ENCODE measurements at places on chromosomes 3 and 15. TPM values are rescaled to one million over a fixed set of nuclear protein-coding genes. Genes with fewer than 3 reads are reported as not detected.

Gene TBC1D23
- 32.8 TPM for total RNA-seq

Gene CHDH
- 0.99 TPM for total RNA-seq

Gene CDCP1
- 6.4 TPM for total RNA-seq

Gene TTLL13
- total RNA-seq, result 0.42 TPM

Gene SH2D7
- not detected for total RNA-seq

Gene NMD3
- total RNA-seq, result 32.3 TPM

Gene GOLGA8Q
- total RNA-seq, result 1.8 TPM

Gene OXTR
- total RNA-seq, result 0.42 TPM

Gene GLT8D1
- 40.3 TPM for total RNA-seq

Gene RAB43
- total RNA-seq, result 18.1 TPM

Gene LIPC
- 0.42 TPM for total RNA-seq

Gene PLCH1
- under 0.01 TPM for total RNA-seq

Gene C3orf62
- total RNA-seq, result 8.7 TPM

DNA sequence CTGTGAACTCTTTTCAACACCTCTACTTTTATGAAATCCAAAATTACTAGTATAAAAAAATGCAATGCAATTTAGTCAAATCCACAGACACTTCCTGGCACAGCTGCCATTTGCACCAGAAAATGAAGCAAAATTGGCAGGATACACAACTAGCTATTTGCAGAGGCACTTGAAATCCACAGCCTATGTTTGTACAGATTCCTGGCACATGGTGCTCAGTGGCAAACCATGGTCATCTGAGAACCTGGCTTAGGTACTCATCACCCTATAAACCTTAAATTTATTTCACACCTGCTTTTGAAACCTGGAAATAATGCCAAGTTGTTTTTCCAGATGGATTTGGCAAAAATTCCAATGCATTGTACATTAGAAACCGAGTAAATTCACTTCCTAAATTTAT lies 20.2 kb upstream of the PPM1L start:
- no peak for DNase-seq

GRCh38 chr3:120791913-120792312 lies 49.4 kb downstream of the GTF2E1 start:
- no peak for DNase-seq

- DNase-seq, result no peak
Observed at GRCh38 chr3:112813016-112813415, 33.6 kb downstream of the CD200R1L start.

DNA sequence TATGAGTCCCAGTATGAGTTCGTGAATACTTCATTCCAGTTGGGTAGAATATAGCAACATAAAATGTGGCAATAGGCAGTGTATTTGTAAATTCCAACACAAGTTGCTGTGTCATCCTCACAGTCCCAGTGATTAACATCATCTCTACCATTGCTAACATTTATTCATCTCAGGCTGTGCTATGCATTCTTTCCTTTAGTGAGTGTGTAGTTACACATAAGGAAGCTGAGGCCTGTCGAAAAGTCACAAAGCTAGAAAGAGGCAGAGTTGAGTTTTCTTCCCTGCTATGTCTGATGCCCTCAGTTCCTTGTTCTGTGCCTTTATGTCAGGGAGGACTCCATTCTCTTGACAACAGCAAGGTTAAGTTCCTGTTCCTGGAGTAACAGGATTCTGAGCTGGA lies 96.4 kb downstream of the FNDC3B start:
- no peak for DNase-seq

DNA sequence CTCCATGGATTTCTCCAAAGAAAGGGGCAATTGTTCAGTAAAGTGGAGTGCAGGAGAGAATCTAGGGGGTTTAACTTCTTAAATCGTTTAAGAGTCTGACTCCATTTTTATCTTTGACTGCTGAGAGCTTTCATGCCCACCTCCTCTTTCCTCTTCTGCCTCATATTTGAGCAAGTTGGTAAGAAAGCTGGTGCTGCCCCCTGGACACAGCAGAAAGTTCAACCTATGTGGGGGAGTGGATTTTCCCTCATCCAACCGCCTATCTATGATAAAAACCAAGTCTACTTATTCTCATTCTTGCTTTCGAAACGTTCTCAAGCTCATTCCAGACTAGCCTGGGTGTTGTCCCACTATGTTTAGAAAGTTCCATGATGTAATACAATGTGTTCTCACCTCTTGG lies 26.0 kb downstream of the HHLA2 start:
- DNase-seq, result no peak

- no peak for DNase-seq
Observed at GRCh38 chr15:58839485-58839884, 68.4 kb downstream of the MINDY2 start.

DNA sequence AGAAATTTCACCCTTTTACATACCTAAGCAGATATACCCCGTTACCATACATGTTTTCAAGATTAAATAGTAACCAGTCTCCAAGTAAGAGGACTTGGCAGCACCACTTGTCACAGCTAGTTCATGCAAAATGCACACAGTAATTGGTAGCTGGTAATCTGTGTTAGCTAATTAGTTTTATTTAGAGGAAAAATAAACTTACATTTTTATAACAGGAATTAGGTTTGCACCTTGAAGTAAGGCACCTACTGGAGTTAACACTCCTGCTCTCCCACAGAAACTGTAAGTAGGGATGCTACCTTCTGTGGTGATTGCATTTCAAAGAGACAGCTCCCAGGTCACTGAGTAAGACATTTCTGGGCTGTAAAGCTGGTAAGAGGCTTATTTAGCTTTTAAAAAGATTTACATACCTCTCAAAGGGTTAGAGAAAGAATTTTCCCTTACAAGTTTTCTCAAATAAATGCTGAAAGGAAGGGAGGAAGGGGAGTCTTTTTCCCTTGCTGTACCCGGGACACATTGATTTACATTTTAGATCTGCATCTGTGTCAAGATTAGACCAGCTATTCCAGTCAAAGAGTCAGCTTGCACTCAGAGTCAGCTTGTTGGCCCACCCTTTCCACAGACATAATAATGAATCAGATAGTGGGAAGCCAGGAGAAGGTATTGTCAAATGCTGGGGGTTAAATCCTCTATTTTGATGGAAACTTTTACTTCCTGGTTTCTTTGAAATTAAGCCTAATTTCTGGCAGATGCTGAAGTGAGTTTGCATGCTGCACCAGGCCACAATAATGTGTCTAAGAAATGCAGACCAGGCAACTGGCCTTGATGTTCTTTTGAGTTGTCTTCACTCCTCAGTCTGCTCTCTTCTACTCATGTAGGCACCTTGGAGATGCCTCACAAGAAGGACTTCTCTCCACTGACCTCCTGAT lies 77.6 kb upstream of the CHD2 start:
- DNase-seq, result no peak

- DNase-seq, result no peak
Observed at GRCh38 chr15:30953183-30953582, 38.2 kb downstream of the MTMR10 start.

DNA sequence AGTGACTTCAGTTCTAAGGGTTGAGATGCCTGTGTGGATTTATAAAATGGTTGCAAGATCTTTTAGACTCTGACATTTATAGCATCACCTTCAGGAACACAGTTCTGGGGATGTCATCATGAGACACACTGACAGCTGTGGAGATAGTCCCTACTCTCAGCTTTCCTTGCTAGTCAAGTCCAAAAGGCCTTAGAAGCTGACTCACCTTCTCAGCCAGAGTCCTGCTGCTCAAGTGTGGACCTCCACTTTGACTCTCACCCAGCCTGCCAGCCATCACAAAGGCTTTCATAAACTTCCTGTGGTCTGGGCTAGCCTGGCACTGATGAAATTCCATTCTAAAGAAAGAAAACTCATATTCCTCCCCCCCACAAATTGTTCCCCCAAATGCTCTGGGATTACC lies 44.8 kb downstream of the TMEM39A start:
- peak; percentile 31 for DNase-seq

DNA sequence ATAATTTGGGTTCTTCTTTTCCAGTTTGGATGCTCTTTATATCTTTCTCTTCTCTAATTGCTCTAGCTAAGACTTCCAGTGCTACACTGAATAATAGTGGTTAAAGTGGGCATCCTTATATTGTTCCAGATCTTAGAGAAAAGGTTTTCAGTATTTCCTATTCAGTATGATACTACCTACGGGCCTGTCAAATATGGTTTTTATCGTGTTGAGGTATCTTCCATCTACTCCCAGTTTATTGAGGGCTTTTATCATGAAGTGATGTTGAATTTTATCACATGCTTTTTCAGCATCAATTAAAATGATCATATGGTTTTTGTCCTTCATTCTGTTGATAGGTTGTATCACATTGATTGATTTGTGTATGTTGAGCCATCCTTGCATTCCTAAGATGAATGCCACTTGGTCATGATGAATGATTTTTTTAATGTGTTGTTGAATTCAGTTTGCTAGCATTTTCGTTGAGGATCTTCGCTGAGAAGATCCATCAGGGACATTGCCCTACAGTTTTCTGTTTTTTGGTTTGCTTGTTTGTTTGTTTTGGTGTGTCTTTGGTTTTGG lies 3.0 kb upstream of the LRRC34 start:
- no peak for DNase-seq

GRCh38 chr3:135966271-135966961 lies 888 bp downstream of the PPP2R3A start:
- DNase-seq, result no peak

DNA sequence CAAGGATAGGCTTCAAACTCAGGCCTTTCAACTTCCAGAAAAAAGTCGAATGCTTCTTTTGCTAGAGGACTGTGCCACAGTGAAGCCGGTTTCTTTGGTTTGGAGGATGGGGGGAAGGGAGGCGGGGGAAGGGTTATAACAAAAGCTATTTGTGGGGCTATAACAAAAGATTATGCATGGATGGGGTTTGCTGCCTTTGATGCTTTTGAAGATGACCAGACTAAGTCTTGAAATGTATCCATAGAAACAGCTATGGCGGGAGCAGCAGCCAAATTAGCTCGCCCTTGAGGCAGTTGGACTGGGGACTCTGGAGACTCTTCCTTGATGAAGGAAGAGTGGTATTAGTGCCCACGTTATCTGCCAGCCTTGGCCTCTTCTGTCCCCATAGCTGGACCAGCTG lies 47.5 kb downstream of the SRGAP3 start:
- no peak for DNase-seq

GRCh38 chr3:71785532-71786216 lies 726 bp upstream of the PROK2 start:
- DNase-seq, result peak; percentile 62

DNA sequence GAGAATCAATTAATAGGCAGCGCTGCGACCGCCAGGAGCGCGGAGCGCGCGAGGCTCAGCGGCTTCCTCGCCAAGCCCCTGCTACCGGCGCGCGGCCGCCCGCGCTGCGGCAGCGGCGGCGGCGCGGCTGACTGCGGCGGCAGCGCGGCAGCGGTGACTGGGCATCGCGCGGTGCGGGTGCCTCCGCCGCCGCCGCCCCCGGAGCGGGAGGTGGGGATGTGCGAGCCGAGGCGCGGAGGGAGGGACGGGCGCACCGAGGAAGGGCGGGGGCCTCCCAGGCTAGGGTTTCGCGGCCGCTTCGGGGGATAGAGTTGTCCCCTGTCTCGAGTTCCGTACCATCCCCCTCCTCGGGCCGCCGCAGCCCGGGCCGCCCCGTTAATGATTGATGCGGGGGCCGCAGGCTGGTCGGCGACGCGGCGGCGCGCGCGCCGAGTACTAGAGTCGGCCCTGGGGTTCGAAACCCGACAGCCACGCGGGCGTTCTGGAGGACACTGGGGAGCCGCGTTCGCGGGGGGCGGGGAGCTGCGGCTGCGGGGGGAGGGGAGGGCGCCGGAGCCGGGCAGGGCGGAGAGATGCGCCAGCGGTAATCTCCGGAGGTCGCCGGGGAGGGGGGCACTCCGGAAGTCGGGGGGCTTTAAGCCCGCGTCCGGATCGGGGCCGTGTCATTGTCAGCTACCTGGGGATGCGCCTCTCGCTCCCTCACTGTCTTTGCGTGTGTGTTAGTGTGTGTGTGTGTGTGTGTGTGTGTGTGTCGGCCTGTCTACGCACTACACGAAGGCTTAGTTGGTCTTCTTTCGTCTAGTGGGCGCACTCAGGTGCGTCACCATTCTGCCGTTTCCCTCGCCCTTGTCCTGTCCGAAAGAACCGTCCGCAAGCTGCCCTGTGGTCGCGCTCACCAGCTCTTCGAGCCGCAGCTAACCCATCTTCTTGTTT lies at the start of gene PAQR9:
Gene PAQR9, minus strand, starts transcription at position 159 of the 933 bp plus-strand sequence. CDS start 338 bp downstream, outside the sequence.
- DNase-seq, result no peak

- DNase-seq, result no peak
Observed at GRCh38 chr15:31031471-31032067, 40.1 kb upstream of the MTMR10 start.

GRCh38 chr15:79954661-79955060 lies 16.3 kb downstream of the BCL2A1 start:
- no peak for DNase-seq

- DNase-seq, result no peak
Observed at GRCh38 chr3:99895131-99895696, 77.6 kb downstream of the CMSS1 start.

DNA sequence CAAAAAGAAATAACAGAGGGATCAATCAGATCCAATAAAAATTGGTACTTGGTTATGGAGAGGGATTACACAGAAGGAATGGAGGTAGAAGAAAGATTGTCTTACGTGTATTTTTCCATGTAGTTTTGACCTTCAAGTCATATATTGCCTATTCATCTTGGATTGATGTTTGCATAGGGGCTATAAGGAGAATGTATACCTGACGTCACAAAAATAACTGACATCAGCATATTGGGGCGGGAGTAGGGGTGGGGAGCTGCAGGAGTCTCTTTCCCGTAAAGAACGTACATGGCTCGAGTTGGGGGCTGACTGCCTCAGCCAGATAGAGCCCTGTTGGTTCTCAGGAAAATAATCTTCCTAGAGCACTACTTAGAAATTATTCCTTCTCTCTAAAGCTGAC lies 5.9 kb upstream of the FURIN start:
- DNase-seq, result no peak

DNA sequence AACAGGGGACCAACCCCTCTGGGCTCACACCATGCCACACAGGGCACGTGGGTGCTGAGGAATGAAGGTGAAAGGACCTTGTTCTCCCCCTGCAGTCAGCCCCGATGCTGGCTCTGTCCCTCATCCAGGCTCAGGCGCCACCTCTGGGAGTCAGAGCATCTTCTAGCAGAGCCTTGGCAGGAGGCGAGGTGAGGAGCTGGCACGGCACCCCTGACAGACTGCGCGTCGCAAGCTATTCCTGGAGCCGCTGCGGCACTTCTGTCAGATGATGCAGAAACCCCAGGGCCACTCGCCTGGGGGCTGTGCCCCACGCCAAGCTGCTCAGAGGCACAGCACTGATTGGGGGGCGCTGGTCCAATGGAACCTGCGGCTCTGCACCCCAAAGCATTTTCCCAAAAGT lies 62.0 kb downstream of the MGLL start:
- DNase-seq, result no peak

DNA sequence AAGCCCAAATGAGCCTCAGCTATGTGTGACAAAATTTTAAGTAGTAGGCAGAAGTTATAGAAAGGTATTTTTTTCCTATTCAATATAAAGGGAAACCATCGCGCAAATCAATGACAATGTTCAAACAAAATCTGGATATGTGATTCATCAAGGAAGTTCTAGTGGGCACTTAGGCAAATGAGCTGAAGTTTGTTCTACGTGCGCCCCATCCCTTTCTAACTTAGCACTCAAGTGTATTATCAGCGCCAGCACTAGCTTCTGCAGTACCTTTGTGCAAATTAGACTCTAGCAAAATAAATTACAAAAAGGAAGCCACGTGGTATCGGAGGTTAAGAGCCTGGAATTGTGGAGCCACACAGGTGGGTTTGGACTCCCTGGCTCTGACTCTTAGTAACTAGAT lies 91.1 kb downstream of the TBL1XR1 start:
- DNase-seq, result no peak

All from esophagus muscularis mucosa (tissue), 4 donors.